ENCODE measurements at places on chromosomes 12 and 14.

DNA sequence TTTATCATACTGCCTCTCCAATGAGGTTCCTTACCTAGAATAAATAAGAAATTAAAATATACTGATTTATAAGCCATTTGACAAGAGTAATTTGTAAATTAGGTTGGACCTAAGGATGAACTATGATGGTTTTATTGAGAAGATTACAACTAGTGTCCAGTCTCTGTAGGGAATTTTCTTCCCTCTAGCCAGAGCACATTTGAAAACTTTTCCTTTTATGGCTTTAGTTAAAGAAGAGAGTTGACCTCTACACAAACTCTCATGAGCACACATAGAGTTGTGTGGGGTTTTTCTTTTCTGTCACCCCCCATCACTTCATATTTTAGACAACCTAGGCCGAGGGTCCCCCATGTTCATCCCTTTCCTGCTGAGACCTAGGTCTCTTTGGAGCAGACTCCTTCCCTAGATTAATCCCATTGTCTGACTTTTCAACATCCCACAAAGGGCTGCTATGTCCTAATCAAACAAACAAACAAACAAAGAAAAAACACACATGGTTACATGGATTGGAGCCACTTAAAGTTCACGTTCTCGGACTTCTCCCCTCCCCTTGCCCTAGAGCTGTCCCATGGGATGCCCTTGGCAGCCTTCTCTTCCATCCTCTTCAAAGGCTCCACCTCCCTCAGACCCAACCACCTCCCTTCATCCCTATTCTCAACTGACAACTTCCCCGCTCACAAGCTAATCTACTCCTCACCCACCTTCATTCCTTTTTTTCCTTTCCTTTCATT lies 40.7 kb downstream of the GPR135 start:
- DNase-seq, result no peak

DNA sequence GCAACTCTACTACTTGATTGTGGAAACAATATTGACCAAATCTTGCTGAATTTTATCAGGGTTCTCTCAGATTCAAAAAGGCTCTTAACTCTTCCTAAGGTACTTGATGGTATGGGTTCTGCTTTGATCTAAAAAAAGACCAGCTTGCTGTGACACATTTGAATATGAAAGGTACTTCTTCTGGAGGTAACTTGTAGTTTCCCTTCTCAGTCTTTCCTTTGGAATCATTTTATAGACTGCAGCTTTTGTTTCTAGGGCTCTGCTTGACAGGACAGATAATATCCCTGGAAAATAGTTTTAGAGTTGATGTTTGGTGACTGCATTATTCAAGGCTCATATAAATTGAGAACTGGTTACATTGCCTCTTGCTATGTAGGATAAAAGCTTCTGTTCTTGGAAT lies 251.9 kb downstream of the FUT8 start:
- no peak for DNase-seq

- no peak for DNase-seq
These were observed 50.5 kb upstream of the FBRSL1 start for GRCh38 chr12:132439333-132439904.

- DNase-seq, result peak; percentile 42
These were observed 281.0 kb upstream of the RGS6 start for GRCh38 chr14:71651228-71651627.

GRCh38 chr12:69908203-69908602 lies 83.2 kb downstream of the MYRFL start:
- no peak for DNase-seq

DNA sequence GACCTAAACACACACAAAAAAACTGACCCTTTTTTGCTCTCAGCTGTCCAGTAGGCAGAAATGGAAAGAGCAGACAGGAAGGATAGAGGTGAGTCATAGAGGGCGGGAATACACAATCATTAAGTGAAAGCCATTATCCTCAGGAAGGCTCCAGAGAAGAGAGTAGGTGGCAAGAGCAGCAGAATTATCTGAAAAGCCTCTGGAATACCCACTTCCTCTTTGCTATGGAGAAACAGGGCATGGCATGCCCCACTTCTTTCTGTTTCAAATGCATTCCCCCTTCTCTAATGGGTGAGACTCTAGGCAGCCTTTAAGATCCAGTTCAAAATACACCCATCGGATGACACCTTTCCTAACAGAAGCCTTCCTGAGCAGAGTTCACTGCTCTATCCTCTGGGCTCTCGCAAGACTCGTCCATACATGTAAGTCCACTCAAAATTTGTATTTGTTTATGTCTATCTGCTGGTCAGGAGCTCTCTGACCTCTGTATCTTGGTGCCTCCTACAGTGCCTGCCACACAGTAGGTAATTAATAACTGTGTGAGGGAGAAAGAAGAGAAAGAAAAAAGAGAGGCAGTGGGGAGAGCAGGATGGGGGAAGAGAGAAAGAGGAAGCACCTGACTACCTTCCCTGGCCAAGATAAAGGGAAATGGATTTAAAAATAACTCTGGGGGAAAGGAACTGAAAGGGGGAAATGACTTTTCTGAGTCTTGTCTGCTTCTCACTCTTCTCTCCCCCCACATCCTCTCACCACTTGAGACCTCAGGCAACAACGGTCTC lies 8.5 kb downstream of the KLHL33 start:
- peak; percentile 67 for DNase-seq

GRCh38 chr12:2750185-2750584 lies 44.6 kb upstream of the FKBP4 start:
- DNase-seq, result no peak

DNA sequence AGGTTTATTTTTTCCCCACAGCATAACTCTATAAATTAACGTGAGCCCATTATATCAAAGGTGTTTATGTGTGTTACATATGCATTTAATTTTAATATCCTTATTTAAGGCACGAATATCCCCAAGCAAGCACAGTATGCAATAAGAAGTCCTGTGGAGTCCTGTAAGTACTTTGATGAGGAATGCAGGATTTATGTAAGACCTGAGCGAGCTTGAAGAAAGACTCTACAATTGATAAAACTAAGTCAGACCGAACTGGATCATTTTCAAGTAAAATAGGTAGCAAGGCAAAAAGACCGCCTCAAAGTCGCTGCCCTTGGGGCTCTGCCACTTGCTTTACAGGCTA lies 755 bp downstream of the SLC25A21 start:
- no peak for DNase-seq

All from MCF 10A (cell line).